SIG-M5 (cell line): ENCODE measurements at places on chromosomes 13 and 19.

GRCh38 chr19:13102666-13103580 is at the start of gene LYL1:
Gene LYL1, minus strand, starts transcription at chr19:13102858. Its CDS starts 1,687 bp downstream, at chr19:13101171.
- DNase-seq, result peak; percentile 52

- no peak for DNase-seq
Observed at GRCh38 chr19:53876651-53877224, 5.3 kb upstream of the PRKCG start.

DNA sequence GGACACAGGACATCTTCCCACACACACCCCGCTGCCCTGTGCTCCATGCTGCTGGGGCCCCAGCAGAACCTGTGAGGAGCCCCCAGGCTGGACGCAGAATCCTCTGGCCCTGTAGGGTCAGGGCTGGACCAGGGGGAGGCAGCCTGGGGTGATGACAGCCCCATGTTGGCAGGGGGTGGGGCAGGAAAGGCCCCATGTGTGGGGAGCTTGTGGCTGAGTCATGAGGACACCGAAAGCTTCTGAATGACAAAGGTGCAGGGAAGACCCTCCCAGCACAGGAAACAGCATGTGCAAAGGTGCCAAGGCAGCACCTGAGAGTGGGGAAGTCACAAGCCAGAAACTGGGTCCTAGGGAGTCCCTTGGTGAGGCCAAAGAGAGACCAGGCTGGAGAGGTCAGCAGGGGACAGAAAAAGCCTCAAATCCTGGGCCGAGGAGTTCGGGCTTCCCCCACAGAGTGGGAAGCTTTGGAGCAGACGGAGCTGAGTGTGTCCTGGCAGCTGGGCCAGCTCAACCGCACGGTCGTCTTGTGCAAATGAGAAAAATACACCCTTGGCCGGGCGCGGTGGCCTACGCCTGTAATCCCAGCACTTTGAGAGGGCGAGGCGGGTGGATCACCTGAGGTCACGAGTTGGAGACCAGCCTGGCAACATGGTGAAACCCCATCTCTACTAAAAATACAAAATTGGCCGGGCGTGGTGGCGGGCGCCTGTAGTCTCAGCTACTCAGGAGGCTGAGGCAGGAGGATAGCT is 17.5 kb downstream of the ATP8B3 start:
- no peak for DNase-seq

GRCh38 chr13:103358255-103358932 is 292.2 kb upstream of the SLC10A2 start:
- no peak for DNase-seq

DNA sequence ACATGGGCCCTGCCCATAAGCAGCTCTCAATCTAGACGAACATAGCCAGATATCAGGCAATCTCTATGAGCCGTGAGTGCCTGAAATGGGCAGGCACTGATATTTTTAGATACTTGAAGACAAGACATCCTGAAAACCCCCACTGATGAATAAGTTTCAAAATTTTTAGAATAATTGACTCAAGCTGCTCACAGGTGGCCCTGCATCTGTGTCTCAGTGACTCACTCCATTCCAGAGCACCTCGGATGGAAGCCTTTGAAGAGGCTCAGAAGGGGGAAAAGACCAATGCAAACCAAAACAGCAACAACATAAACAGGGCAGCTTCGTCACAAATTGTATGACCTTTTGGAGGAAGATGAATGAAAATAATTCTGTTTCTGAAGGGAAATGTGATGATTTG is 42.8 kb upstream of the SLC46A3 start:
- DNase-seq, result no peak

DNA sequence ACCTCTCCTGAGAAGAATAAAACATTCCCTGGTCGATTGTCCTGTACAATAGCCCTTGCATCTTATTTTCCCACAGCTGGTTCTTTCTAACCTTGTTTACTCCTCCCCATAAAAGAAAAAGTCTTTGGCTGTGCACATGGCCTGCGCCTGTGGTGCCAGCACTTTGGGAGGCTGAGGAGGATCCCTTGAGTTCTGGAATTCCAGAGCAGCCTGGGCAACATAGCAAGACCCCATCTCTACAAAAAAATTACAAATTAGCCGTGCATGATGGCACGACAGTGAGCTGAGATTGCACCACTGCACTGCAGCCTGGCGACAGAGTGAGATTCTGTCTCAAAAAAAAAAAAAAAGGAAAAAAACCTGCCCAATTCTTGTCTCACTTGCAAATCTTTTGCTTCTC is 7.2 kb upstream of the NUP62 start:
- no peak for DNase-seq

GRCh38 chr13:89554801-89555200 is 1792.7 kb upstream of the MIR17HG start:
- no peak for DNase-seq

DNA sequence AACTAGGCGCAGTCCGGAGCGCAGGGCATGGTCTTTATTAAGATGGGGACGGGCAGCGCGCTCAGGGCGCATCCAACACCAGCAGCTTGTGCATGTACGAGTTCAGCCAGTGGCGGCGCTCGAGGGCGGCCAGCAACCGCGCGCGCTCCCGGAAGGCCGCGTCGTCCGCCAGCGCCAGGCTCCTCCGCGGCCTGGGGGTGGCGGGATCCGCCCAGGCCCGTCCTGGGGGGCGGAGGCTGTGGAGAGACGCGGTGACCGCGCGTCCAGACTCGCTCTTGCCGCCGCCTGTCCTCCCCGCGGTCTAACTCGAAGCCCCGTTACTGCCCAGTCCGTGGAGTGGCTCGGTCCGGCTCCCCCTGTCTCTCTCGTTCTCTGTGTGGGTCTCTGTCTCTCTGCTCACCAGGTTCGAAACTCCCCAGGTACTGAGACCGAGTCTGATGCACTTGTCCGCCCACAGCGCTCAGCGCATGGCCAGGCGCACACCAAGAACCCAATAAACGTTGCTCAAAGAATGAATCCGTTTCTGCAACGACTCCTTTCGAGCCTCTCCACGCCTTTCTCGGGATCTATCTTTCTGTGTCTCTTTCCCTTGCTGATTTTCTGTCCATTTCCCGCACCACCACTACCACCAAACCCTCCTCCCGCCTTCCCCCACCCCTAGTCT is 702 bp downstream of the PTH2 start:
- no peak for DNase-seq

DNA sequence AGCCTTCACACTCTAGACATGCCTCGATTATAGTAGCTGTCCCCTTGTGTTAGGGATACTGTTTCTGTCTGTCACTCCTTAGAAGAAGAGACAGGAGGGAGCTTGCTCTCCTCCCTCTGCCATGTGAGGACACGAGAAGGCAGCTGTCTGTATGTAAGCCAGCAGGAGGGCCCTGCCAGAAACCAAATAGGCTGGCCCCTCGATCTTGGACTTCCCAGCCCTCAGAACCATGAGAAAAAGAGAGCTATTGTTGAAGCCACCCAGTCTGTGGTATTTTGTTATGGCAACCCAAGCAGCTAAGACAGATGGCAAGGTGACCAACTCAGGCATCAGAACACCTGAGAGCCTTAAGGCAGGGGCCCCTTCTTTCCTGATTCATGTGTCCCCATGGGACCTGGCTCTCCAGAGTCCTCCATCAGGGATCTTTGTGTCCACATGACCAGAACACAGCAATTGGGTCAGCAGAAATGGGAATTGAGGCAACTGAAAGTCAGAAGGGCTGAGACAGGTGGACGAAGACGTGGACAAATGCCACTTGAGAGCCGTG is 65.6 kb upstream of the NPAS1 start:
- no peak for DNase-seq

DNA sequence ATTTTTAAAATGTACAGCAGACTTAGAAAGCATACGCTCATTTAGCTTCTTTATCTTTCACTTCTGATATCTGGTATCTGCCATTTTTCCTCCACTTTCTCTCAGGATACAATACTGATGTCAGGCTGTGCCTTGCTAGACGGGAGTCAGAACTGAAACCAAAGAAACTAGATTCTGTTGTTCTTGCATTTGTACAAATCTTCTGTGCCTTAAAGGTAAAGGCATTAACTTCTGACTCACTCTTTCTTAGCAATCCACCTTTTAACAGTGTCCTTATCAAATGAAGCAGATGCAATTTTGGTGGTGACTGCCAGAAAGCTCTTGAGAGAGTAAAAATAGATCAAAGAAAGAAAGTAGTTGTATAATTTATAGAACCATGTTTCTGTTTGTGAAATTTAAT is 370.4 kb downstream of the PCDH20 start:
- no peak for DNase-seq

GRCh38 chr13:70829748-70830147 is 721.5 kb upstream of the KLHL1 start:
- DNase-seq, result no peak

DNA sequence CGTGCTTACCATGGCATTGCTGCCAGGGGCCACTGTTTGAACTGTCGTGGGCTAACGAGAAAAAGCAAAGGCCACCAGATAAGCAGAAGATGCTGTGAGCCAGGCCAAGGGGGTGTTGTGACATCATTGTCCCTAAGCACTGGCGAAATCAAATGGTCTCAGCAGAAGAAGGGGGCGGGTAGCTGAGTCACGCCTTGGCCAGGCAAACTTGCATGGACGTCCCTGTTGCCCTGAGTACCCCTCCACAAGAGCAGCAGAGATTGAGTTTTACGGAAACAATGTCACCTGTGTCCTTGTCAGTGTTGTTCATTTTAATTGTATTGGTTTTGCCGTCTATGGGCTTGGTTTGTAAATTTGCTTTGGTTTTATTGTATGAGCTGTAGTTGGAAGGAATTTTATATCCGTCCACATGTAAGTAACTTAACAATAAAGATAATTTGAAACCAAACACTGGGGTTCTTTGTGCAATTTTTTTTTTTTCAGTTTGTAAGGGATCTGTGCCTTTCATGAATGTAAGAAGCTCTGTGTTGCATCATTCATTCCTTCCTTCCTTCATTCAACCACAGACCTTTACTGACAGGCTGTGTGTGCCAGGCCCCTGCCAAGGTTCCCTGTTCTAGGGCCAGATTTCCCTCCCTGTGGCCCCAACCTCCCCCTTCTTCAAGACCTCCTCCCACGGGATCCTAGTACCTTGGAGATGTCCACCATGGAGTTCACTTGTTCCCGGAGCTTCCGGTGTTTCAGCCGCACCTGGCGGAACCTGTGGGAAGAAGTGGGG is 12.3 kb downstream of the KCNN4 start:
- DNase-seq, result no peak

GRCh38 chr19:3979289-3979673 is 6.0 kb downstream of the EEF2 start:
- DNase-seq, result no peak

GRCh38 chr19:50333235-50333736 is 4.1 kb upstream of the KCNC3 start:
- DNase-seq, result no peak

- DNase-seq, result no peak
Observed at GRCh38 chr19:1315470-1316166, 29.9 kb downstream of the EFNA2 start.

DNA sequence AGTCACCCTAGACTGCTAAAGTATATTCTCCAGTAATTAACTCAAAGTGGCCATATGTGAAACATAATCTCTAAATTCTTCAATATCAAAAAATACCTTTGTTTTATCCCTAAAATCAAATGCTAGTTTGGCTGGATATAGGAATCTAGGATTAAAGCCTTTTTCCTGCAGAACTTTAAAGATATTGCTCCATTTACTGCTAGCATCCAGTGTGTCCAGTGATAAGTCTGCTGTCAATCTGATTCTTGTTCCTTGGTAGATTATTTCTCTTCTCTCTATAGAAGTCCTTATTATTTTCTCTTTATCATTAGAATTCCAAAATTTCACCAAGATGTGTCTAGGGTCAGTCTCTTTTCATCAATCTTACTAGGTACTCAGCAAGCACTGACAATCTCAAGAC is 384.6 kb downstream of the FGF14 start:
- DNase-seq, result no peak

GRCh38 chr13:36432106-36432544 is at the start of gene CCNA1:
Gene CCNA1, plus strand, starts transcription at chr13:36432495. Its CDS starts 562 bp downstream, at chr13:36433057.
- peak; percentile 63 for DNase-seq

- DNase-seq, result no peak
Observed at GRCh38 chr19:4930664-4931063, 21.4 kb downstream of the UHRF1 start.

GRCh38 chr13:37207691-37208451 is 102.4 kb upstream of the CSNK1A1L start:
- DNase-seq, result no peak

DNA sequence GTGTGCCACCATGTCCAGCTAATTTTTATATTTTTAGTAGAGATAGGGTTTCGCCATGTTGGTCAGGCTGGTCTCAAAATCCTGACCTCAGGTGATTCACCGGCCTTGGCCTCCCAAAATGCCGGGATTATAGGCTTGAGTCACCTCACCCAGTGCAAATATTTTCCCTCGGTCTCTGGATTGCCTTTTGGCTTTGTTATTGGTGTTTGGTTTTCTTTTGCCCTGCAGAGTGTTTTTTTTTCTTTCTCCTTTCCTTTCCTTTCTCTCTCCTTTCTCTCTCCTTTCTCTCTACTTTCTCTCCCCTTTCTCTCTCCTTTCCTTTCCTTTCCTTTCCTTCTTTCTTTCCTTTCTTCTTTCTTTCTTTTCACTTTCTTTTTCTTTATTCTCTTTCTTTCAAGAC is 33.2 kb downstream of the KDM4B start:
- DNase-seq, result no peak
